ENCODE measurements at places on chromosomes 11 and 22.
A peak's percentile ranks its signal among the peaks of the same experiment; 100 is the strongest.

- peak; percentile 43 for DNase-seq
These were observed 42.1 kb upstream of the CRTAM start for GRCh38 chr11:122796128-122796717.

- no peak for DNase-seq
These were observed 71.9 kb downstream of the PLEKHA7 start for GRCh38 chr11:16942342-16942741.

GRCh38 chr22:46634011-46634699 is 14.0 kb downstream of the GRAMD4 start:
- no peak for DNase-seq

DNA sequence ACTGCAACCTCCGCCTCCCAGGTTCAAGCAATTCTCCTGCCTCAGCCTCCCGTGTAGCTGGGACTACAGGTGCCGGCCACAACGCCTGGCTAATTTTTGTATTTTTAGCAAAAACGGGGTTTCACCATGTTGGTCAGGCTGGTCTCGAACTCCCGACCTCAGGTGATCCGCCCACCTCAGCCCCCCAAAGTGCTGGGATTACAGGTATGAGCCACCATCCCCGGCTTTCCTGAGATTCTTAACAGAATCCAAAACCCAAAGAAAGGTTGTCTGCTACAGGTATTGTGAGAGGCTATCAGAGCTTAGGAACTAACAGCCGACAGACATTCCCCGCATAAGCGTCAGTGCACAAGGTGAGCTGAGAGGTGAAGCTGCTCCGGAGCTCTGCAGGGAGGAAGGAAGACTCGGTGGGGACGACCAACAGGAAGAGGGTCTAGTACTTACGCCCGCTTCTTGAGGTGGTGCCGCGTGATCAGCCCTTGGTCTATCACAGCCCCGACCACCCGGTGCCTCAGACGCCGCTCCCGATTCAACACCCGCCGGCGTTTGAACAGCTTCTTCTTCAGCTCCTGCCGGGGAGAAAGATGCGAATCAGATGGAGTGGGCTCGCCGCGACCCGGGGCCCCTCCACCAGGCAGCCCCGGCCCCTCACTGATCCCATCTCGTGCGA is 470 bp downstream of the C11orf98 start:
- peak; percentile 73 for DNase-seq

DNA sequence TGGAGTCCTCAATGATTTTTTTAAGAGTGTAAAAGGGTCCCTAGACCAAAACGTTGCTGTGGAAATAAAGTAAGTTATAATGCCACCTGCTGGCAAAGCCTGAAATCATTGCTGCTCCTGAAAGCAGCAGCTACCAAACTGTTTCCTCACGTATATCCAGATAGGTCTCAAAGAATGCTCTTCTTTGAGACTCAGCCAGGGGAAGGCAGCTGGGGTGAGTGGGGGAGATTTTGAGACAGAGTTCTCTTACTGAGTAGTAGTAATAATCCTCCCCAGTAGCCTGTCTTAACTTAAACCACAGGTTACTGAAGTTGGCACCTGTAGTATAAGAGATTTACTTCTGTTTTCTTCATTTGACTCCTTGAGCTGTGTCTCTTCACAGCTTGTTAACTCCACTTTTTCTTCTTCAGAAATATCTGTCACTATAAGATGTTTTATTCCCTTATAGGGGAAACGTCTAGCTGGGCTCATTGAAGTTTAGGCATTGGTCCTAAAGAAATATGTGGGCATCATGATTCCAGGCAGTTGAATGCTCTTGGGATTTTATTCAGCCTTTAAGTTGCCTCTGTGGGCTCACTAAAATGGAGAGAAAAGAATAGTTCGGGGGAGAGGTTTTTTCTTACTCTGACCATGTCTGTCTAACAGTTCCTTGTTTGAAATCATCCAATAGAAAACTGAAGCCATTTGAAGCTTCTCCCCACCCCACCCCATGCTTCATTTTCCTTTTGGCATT is 77.9 kb downstream of the BTBD10 start:
- DNase-seq: peak; percentile 39

DNA sequence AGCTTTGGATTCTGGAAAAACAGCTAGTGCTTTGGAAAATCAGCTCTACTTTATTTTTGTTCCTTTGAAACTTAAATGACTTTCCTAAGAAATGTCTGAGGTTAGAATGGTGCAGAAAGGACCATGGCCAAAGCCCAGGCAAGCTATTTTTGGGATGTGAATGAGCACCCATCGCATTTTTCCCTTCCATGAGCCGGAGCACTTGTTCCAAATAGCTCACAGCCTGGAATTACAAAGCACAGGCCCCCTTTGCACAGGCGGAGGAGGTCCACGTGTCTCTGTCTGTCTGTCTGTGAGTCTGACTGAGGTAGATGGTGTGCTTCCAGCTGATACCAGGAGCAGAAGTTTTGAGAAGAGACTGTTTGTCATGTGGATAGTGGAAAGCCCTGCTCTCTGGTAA is 50.7 kb downstream of the MICAL2 start:
- DNase-seq: no peak

DNA sequence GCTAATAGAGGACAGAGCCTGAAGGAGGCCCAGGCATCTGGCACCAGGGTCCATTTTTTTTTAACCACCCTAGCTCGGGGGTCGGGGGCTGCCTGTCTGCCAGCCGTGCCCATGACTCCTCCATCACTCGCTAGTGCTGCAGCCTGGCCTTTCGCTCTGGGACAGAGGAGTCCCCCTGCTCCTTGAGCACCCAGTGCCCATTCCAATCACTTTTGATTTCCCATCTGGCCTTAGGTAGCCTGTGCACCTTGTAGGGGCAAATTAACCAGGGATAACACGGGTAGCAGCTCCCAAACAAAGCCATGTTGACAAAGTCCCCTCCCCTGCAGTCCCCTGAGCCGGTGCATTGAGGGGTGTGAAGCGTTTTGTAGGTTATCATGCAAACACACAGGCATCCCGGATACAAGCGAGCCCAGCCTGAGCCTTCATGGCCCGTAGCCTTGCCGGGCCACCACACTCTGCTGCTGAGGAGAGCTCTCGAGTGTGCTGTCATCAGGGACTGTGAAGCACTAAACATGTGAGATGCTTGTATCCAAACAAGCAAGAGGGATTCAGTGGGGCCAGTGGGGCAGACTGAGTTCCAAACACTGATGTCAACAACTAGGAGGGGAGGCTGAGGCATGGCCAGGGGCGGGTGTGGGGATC is 208.7 kb downstream of the DSCAML1 start:
- DNase-seq: no peak

GRCh38 chr11:64544616-64545296 is 46.3 kb upstream of the SLC22A12 start:
- no peak for DNase-seq

- no peak for DNase-seq
These were observed 46.1 kb downstream of the RPUSD4 start for GRCh38 chr11:126165311-126165720.

DNA sequence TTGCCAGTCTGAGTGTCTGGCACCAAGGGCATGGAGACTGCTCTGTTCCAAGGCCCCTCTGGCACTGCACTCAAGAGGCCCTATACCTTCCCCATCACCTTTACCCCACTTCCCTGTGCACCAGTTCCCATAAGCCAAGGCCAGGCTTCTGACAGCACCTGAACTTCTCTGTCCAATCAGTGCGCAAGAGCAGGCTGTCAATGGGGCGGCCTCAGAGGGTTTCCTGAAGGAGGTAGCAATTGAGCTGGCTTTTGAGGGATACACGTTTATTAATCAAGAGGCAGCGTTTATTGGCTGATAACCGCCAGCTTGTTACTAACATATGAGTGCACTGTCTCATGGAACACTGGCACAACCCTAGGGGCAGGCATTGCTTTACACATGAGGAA is 2.1 kb downstream of the SH3BP1 start:
- DNase-seq: no peak

- no peak for DNase-seq
These were observed 3.0 kb downstream of the TSPAN18 start for GRCh38 chr11:44729713-44730112.

GRCh38 chr11:112508750-112509149 is 248.1 kb upstream of the PLET1 start:
- DNase-seq: no peak

- DNase-seq: no peak
These were observed 6.9 kb upstream of the PHRF1 start for GRCh38 chr11:569158-569885.
